ENCODE measurements at places on chromosomes 5 and 9.

DNA sequence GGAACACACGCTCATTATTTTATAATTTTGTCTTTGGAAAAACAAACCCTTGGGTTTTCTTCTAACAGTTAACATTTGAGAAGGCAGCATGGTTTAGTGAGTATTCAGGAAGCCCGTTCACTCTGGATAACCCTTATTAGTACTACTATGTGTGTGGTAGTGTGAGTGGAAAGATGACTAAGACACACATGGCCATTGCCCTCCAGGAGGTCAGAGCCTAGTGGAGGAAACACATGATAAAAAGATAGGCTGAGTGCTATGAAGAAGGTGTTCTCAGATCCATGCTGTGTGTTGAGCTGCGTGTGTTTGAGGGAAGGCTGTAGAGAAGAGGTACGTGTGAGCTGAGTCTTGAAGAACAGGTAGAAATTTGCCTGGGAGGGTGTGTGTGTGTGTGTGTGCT, 8.4 kb downstream of the C5orf47 start:
- no peak for DNase-seq

DNA sequence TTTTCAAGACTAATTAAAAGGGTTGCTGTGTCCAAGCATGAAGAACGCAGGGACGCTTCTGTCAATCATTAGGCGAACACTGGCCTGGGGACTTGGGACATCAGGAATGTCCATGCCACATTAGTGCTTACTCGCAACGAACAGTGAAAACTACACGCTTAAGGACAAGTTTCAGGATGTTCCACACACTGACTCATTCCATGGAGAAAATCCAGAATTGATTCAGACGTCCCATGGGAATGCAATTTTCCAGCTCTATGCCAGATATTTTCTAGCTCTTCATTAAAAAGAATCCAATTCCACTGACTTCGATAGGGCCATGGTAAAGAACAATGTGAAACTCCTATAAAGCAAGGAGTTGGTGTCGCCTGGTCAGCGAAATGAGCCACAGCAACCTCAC, 98.2 kb downstream of the CAMSAP1 start:
- no peak for DNase-seq

DNA sequence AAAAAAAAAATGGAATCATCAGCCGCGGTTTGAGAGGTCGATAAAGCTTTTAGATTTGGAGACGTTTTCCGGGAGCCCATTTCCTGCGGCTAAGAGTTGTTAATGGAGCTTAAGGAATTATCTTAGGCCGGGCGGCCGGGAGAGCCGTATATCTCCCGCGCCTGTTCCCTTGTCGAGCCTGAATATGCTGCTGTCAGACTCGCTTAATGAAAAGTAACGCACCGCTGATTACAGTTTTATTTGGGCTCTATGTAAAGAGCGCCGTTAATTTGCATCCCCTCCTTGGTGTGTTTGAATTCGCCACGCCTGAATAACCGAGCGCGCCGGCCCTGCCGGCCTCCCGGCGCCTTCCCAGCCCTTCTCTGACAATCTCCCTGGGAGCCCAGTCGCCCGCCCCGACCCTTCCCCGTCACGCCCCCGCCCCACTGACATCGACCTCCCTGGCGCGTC, 7.9 kb downstream of the IRX4 start:
- DNase-seq: no peak

DNA sequence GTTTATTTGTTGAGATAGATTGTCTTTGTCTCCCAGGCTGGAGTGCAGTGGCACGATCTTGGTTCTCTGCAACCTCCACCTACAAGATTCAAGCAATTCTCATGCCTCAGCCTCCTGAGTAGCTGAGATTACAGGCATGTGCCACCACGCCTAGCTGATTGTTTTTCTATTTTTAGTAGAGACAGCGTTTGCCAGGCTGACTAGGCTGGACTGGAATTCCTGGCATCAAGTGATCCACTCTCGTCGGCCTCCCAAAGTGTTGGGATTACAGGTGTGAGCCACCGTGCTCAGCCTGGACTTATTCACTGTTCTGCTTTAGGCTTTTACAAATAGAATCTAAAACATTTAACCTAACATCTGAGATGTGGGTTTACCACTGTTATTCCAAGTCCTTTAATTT, 91.3 kb downstream of the COMMD10 start:
- DNase-seq: no peak

DNA sequence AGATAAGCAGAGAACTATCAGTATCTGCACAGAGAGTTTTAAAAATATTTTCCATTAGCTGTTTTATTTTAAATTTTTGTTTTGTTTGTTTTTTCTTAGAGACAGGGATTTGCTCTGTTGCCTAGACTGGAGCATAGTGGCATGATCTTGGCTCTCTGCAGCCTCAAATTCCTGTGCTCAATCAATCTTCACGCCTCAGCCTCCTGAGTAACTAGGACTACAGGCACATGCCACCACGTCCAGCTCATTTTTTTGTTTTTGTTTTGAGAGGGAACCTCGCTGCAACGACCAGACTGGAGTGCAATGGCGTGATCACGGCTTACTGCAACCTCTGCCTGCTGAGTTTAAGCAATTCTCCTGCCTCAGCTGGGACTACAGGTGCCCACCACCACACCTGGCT, 138.2 kb upstream of the LPAR1 start:
- DNase-seq: no peak

DNA sequence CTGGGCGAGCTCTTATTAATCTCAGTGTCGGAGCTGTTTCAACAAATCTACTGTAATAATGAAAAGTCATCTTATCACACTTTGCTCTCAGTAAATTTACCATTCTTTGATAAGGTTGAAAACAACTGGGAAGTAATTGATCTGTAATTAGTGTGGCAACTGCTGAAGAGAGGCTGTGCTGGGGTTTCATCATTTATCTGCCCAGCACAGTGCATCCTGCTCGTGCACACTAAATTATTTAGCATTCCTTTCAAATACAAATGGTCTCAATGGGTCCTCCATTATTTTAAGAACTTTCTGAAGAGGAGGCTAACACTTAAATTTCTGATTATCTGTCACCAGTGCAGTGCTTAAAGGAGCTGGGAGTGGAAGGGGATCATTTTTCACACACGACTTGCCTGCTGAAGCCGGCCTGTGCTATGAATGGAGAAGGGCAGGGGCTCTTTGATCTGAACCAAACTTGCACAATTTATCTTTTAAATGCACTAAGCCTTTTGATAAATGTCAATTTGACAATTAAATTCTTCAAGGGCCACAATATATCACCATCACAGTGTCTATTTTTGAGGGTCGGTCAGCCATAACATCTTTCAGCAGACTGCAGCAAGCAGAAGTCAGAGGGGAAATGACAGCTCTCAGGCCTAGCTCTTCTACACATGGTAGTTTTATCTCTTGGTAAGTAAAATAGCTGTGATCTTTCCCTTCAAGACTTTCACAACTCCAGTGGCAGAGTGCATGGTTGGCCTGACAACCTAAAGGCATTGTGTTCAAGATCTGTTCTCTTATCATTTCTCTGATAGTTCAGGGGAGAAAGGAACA, 106.4 kb upstream of the EFNA5 start:
- no peak for DNase-seq

- no peak for DNase-seq
Measured at GRCh38 chr5:125410537-125411070, 664.2 kb upstream of the ZNF608 start.

DNA sequence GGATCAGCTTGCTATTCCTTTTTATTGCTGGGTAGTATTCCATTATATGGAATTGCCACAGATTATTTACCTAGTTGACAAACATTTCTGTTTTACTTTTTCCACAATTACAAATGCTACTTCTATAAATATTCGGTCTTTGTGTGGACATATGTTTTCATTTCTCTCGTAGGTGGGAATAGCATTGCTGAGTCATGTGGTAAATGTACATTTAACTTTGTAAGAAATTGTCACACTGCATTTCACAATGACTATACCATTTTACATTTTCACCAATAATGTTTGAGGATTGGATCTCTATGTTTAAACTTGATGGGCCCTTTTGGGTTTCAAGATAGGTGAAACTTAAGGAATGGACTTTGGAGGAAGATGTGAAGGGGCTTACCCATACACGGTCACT, 19.7 kb downstream of the RAI14 start:
- DNase-seq: no peak

DNA sequence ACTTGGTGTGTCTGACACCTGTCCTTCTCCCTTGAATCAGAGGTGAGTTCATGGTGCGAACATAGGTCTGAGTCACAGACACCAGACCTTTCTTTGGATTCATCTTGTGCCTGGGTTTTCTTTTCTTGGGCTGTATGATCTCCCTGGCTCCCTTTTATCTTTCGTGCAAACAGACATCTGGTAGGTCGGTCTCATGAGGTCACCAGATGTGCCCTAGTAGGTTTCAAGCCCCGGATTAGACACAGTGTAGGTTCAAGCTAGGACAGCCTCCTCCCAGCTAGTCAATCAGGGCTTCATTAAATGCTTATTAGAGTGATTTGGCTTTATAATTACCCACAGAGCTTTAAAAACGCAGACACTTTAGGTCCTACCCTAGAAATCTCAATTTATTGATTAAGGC, 106.0 kb upstream of the MYO10 start:
- no peak for DNase-seq

DNA sequence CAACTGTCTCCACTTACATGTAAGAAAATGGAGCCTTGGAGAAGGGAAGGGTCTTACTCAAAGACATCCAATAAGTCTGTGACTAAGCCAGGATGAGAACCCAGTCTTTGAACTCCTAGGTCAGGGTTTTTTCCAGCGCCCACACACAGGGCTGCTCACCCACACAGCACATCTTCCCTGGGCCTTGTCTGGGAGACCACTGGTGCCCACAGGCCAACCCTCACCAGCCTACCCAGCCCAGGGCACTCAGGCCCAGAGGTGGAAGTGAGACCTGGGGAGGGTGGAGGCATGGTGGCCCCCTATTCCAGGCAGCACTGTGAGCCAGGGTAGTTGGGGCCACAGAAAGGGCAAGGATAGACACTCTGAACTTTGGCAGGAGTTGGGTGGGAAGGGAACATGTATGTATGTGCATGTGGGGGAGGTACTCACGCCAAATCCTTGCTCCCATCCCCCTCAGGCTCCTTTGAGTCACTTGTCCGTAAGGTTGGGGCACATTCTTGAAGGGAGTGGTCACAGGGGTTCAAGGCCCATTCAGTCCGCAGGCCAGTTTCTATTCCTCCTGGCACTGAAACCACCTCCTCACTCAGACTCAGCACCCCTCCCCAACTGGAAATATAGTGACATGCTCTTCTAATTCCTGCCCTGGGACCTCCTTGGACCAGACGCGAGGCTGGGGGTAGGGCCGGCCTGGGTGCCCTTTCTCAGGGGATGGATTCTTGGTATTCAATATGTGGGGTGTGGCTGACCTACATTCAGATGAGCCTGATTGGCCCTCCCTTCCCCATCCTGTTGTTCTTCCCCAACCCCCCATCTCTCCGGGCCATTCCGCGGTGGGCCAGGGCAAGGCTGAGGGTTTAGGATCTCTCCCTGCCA, 2.9 kb upstream of the SLC4A9 start:
- no peak for DNase-seq

DNA sequence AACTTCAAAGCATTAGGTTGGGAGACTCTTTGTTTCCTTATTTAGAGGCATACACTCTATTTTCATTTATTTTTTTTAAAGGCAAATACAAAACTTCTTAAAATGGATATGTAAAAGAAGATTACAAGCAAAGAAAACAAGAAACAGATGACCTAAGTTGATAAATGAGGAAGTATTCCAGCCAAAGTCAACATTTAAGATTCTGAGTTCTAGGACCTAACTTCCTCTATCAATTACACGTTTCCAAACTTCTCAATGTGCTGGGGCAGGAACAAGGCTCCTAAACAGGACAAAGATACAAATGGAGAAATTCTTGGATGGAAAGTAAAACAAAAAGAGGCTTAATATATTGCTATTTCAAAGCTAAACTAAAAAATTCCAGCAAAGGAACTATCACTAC, 89.5 kb downstream of the TLE1 start:
- DNase-seq: no peak

DNA sequence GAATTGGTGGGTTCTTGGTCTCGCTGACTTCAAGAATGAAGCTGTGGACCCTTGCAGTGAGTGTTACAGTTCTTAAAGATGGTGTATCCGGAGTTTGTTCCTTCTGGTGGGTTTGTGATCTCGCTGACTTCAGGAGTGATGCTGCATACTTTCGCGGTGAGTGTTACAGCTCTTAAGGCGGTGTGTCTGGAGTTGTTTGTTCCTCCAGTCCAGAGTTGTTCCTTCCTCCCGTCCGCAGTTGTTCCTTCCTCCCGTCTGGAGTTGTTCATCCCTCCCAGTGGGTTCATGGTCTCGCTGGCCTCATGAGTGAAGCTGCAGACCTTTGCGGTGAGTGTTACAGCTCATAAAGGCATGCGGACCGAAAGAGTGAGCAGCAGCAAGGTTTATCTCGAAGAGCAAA, 159.6 kb upstream of the ADAMTSL1 start:
- DNase-seq: no peak

DNA sequence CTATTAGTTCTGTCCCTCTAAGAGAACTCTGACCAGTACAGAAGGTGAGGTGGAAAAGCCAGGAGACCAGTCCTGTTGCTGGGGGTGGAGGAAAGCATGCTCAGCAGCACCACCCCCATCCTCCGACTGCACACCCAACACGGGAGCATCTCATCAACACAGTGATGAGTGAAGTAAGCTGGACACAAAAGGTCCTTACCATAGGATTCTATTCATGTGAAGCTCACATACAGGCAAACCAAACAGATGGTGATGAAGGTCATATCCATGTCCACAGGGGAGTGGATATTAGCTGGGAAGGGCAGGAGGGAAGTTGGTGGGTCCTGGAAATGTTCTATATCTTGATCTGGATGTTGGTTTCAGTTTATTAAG, 14.8 kb upstream of the MARCHF6 start:
- no peak for DNase-seq

DNA sequence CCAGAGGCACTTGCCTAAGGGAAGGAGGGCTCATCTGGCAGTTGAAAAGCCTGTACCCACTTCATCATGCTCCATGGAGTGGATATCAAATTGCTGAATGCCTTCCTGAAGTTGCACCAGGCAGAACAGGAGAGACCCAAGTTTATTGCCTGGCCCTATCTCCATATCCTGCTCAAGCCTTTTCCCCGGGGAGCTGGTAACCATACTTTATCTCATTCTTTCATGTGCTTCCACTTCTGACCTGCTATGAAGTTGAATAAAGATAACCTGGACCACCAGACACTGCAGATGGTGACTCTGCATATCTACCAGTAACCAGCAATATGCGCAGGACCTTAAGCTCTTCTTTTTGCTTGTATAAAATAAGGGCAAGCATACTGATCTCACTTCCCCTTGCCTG, 1397.5 kb upstream of the CDH6 start:
- no peak for DNase-seq

GRCh38 chr5:145407300-145408047, 427.7 kb downstream of the PRELID2 start:
- no peak for DNase-seq

- no peak for DNase-seq
Measured at GRCh38 chr5:75664979-75665378, 52.3 kb downstream of the POC5 start.

GRCh38 chr9:14869671-14870070, 40.6 kb downstream of the FREM1 start:
- no peak for DNase-seq

Data from heart left ventricle (tissue), 16 donors.